ENCODE measurements at places on chromosomes 2 and 18.

GRCh38 chr2:179068991-179069643 lies 19.2 kb upstream of the CCDC141 start:
- DNase-seq = no peak

DNA sequence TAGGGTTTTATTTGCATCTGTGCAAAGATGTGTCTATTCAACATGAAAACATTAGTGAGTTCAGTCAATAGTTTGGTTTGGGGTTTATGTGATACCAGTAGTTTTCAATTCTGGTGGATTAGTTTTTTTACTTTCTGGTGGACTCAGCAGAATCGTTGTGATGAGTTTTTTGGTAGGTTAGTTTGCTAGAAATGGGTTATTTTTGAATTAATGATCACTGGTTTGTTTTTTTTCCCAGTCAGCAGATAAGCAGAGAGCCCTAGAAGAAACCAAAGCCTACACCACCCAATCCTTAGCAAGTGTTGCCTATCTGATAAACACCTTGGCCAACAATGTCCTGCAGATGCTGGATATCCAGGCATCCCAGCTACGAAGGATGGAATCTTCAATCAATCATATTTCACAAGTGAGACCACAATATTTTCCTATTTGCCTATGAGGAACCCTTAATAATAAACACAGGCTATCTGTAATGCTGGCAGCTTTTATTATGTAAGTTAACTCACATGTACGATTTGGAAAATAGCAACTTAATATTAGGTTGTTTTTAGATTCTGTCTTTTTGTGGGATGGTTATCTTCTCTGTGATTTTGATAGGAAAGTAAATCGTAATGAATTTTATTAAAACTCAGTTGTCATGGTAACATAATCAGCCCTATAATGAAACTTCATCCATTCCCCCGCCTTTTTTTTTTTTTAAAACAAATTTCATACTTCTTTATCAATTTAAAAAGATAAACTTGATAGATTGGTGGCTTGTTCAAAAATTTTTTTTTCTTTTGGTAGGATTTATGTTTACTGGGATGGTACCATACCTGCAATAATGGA lies 38.7 kb downstream of the ABI2 start:
- DNase-seq = no peak

- no peak for DNase-seq
Measured at GRCh38 chr2:18325118-18325517, 235.3 kb downstream of the RDH14 start.

DNA sequence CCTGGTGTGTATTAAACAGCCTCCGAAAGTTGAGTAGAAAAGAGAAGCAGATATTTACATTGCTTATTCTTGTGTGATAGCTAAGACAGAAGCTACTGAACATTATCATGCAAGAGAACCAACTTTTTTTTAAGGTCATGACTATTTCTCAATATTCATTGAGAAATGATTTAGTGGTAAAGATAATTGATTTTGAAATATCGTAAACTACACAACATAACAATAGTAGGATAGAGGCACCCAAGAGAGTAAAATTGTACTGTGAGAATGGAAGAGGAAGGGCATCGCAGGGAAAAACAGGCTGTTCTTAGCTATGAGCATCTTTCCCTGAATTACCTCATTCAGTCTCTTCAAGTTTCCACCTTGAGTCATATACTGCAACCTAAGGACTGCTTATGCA lies 25.2 kb downstream of the HRH4 start:
- DNase-seq = no peak

DNA sequence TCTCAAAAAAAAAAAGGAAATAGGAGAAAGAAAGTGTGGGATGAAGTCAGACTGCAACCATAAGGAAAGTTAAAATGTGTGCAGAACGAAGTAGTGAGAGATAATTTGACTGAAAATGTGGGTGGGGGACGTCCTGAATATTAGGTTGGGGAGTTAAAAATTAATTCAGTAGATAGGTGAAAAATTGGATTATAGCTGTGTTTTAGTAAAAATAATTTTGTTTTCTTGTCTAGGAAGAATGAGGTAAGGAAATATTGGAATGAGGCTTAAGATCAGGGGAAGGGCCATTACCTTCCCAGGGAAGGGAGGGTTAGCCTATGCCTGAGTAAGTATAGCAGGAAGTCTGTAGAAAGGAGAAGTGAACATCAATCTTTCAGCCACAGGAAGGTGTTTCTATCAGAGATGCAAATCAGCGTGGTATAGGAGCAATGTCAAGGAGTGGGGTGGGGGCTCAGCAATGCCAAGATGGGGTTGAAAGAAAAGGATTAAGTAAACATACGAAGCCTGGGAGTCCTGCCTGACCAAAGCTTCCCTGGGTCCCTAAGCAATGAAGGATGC lies 250.9 kb downstream of the PIEZO2 start:
- DNase-seq = no peak

- no peak for DNase-seq
Measured at GRCh38 chr2:174074831-174075230, 109.7 kb upstream of the SP3 start.

GRCh38 chr2:151907286-151908203 lies 79.3 kb upstream of the ARL5A start:
- no peak for DNase-seq

GRCh38 chr18:33818145-33818544 lies 240.1 kb downstream of the ASXL3 start:
- no peak for DNase-seq

- no peak for DNase-seq
Measured at GRCh38 chr18:28584731-28585130, 407.8 kb upstream of the CDH2 start.

- DNase-seq = no peak
Measured at GRCh38 chr2:29789911-29790485, 131.4 kb downstream of the ALK start.

DNA sequence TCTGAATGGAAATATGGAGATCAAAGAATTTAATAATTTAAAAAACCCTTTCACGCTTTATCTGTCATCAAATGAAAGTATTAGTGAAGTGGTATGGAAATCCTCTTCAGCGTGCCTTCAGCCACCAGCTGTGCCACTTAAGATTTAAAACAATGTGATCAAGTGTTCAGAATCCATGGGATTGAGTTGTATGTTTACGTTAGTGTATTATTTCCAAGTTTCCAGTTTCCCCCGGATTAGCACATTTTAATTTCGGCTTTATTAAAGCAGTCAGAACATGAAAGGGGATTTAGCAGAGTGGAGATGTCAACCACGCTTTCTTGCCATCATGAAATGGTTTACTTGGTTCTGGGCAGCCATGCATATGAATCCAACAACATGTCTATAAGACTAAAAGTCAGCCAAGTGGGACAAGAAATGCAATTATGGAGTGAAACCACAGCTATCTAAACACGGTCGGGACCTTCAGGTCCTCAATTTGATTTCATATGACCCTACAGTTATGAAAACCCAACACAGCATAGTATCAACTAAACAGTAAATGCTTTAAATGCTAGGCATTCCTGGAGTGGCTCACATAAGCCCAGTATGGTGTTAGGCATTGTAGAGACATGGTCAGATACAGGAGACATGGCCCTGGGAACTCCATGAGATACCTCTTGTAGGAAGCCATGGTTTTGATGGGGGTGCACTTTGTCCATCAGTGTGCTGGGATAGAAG lies 224.9 kb upstream of the EPAS1 start:
- no peak for DNase-seq

DNA sequence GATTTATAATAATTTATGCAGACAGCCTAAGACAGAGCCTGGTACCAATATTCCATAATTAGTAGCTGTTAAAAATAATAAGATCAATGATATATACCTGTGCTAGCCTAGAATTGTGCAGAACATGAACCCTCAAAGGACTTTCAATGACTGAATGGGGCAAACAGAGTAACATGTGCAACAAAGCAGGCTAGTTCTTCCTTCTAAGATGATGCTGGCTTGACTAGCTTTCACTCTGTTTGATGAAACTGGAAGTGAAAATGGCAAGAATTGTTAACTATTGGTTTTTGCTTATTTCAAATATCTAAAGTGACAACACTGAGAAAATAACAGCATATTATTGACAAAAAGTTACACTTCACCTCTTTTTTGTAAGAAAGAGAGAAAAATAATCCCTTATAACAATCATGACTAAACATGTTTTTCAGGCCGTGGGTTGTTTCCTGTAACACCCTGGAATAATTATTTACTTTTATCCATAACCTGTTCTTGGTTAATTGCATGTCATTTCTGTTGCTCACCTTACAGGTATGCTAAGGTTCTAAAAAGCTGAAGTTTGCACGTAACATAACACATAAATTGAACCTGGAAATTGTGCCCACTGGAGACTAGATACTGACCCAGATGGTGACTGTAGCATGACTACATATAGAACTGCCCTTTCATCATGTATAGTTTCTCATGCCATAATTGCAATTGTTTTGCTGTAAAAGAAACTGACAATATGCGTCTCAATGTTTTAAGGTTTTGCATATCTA lies 108.7 kb downstream of the C18orf54 start:
- no peak for DNase-seq

DNA sequence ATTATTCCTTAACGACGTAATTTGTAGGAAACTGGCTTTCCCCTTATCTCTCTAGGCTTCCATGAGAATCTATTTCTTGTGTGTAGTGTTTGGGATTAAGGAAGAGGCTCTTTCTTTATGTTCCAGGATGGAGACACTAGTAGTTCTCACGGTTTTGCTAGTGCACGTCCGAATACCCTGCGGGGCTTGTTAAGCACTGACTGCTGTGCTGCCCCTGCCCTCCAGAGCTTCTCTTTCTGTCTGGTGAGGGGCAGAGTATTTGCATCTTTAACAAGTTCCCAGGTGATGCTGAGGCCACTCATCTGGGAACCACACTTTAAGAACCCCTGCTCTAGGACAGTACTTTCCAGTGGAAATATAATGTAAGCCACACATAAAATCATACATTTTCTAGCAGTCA lies 76.4 kb downstream of the SPATS2L start:
- no peak for DNase-seq

- DNase-seq = no peak
Measured at GRCh38 chr2:47002480-47003381, 87.1 kb upstream of the MCFD2 start.

DNA sequence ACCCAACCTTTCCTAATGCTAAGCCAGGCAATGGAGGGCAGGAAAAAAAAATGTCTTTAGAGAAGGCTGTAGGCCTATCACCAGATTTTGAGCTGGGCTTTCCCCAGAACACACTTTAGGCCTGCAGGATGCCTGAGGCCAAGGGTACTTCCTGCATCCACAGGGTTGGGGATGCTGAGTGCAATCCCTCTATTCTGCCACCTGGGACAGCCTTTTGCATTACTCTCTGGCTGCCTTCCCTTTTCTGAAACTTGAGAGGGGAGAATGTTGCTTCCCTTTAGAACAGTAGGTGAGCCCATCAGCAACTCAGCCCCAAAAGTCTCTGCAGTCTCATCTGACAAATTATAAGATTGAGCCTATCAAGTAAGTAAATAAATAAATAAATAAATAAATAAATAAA lies 195.2 kb downstream of the SLC8A1 start:
- DNase-seq = no peak

- DNase-seq = no peak
Measured at GRCh38 chr2:201953396-201953795, 80.3 kb upstream of the FZD7 start.

DNA sequence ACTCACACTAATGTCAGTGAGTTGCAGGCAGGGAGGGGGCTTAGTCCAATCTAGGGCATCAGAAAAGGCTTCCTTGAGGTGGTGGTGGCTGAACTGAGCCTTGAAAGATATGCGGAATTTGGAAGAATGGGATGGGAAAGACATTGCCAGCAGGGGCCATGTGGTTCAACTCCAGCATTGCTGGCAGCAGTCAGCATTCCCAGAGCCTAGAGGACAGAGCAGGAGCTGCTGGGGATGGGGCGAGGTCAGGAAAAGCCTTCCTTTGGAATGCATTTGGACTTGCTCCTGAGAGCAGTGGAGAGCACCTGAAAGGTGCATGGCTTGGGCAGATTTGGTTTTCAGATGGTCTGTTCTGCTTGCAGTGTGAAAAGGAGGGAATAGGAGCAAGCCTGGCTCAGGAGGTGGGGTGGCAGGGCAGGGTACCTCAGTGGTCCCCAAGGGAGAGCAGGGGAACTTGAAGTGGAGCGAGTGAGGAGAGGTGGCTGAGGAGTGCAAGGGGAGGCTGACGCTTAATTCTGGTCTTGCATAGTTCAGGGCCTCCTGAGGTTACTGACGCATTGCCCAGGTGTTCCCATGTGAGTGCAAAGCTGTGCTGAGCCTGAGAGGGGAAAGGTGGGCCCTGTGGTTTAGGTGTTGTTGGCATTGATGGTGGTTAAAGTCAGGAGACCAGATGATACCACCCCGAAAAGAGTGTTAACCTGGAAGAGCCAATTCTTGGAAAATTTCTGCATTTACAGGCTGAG lies 112.1 kb upstream of the MGAT5 start:
- no peak for DNase-seq

DNA sequence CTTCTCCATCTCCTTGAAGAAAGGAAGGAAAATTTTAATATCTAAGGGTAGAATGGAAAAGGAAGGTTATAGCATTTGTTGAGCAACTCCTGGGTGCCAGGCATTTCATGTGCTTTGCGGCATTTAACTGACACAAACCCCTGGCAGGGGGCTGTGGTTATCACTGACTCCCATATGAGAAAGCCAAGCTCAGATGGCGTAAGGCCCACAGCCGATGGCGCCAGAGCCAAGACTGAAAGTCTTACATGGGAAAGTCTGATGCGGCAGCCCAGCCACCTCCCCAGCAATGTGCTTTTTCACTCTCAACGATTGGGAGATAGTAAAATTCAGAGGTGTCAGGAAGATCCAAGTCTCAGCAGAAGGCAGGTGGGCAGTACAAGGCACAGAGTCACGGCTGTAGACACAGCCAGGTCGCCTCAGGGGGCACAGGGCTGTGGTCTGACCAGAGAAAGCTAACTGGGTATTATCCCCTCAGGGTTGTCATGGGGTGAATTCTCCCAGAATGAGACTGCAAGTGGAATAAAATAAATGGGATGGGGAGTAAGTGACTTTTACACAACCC lies 324.2 kb upstream of the NCKAP5 start:
- no peak for DNase-seq

Data from central memory CD4-positive, alpha-beta T cell (primary cell).